ENCODE measurements at places on chromosomes 4 and X.
A peak's percentile ranks its signal among the peaks of the same experiment; 100 is the strongest.

GRCh38 chr4:116070283-116070682, 956.9 kb upstream of the NDST4 start:
- no peak for DNase-seq

GRCh38 chr4:153639833-153640802, 44.0 kb upstream of the TLR2 start:
- DNase-seq: no peak

DNA sequence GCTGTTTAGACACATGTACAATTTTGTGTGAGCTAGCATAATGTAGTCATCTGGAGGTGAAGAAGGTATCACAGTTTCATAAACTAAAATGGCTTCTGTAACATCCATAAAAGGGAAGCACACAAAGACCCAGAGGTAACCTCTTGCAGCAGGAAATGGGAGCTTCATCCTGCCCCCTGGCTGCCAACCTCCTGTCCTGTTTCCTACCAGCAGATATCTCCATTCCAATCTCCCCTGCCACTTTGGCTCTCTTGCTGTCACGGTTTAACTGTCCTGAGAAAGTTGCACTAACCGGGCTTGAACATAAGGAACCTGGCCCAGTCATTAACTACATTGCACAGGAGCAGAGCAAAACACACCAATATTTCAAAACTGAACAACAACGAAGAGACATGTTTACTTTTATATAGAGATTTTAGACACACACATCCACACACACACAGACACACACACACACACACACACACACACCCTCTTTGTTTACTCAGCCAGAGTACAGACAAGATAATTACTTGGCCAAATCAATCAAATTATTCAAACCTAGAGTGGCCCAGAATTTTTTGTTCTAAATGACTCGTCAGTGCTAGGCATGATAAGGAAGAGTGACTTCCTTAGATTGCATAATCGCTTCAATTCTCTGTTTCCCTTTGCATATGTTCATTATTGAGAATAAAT, 24.2 kb downstream of the MID2 start:
- DNase-seq: peak; percentile 14

DNA sequence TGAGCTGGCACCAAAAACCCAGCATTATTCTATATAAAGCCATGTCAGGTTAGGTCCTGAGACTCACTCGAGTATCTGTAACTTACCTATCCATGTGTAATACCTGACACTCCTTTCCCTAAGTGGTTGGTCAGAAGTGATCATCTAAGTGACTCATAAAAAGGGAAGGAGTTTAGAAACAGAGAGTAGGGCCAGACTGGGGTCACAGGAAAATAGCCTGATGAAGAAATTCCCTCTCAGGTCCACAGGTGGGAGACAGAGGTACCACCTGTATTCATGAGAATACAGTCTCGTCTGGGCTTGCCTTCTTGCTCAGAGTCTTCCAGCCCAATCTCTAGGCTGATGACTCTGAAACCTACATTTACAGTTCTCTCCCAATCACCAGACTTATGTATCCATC, 161.8 kb upstream of the MAP3K15 start:
- no peak for DNase-seq

- DNase-seq: peak; percentile 100
These were observed at the start of gene ASMTL for GRCh38 chrX:1452516-1453394. ASMTL (minus strand) TSS chrX:1452909; CDS start chrX:1452840, 69 bp downstream.

DNA sequence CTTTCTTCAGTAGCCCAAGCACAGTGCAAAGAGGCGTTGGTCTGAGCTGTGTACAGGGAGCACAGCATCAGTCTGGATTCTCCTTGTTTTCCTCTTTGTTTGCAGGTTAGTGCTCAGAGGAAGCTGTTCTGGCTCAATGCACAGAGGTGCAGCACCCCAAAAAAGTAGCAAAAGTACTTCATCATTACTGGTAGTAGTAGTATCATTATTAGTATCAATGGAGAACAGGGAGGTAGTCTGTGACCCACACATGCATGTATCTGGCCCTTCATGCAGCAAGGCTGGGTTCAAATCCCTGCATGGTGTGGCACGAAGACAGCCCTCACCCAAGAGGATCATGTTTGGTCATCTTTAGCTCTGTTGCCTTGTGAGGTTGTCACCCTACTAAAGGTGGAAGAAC, 68.7 kb downstream of the CXXC4 start:
- DNase-seq: no peak

- no peak for DNase-seq
These were observed 799.5 kb downstream of the RPA4 start for GRCh38 chrX:97682991-97683840.

GRCh38 chr4:107115185-107115847, 79.2 kb upstream of the DKK2 start:
- DNase-seq: no peak

GRCh38 chrX:132612821-132613564, 124.2 kb upstream of the MBNL3 start:
- peak; percentile 39 for DNase-seq

DNA sequence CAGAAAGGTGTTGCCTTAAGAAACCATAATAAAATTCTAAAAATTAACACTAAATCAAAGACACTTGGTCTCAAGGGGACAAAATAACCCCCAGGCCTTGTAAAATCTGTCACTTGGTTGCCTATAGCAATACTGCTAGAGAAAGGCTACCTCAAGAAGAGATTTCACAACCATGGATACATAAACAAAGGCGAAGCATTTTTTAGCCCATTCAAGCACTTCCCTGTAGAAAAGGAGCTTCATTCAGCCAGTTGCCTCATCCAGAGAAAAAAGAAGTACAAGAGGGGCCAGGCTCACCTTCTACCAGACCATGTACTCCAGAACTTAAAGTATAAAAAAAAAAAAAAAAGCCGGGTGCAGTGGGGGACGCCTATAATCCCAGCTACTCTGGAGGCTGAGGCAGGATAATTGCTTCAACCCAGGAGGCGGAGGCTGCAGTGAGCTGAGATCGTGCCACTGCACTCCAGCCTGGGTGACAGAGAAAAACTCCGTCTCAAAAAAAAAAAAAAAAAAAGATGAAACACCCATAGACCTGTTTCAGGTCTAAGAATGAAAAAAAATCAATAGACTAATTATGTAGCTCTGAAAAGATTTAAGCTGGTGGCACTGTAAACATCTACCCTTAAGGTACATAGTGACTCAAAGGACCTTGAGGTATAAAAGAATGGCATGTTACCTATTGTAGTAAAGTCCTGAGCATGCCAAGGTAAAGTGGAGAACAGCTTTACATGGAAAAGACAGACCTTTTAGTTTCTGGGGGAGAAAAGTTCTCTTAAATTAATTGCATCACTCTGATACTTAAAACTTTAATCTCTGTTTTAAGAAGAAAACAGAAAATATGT, 18.0 kb downstream of the RUFY3 start:
- no peak for DNase-seq

- DNase-seq: no peak
These were observed 309.5 kb upstream of the CPXCR1 start for GRCh38 chrX:88437563-88437962.

DNA sequence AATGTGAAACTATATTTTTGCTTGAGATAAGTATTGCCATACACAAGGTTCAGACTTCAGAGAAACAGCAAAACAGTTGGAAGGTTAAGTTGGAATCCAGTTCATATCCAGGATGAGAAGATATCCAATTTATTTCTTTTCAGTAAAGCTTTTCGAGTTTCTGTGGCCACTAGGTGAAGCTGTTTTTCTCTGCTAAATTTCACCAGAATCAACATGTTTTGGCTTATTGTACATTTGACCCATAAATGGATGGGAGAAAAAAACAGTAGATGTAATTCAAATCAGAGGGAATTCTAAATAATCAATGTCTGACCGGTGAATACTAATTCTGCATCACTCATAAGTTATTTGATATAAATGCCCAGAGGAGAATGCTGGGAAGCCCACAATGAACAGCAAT, 9.1 kb upstream of the METTL14 start:
- DNase-seq: no peak

- peak; percentile 21 for DNase-seq
These were observed 49.8 kb downstream of the TBCK start for GRCh38 chr4:106266201-106266600.

- DNase-seq: no peak
These were observed 42.2 kb upstream of the CXCL8 start for GRCh38 chr4:73698217-73698616.

DNA sequence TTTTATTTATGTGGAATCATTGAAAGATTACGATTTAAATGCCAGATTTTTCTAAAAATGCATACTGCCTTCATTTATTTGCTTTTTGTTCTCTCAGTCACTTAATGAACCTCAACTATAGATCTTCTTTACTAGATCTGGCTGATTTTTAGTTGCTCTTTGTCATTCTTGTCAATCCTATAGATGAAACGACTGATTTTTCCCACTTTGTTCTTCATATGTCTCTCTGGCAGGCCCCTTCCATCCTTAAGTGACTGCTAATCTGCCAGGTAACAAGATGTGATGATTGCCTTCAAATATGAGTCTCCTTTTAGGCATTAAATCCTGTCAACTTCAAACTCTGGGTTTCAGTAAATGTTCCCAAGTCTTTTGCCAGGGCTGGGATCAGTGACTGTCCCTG, 61.0 kb downstream of the ALG13 start:
- no peak for DNase-seq

- no peak for DNase-seq
These were observed 6.5 kb upstream of the ARHGAP6 start for GRCh38 chrX:11672213-11672612.

DNA sequence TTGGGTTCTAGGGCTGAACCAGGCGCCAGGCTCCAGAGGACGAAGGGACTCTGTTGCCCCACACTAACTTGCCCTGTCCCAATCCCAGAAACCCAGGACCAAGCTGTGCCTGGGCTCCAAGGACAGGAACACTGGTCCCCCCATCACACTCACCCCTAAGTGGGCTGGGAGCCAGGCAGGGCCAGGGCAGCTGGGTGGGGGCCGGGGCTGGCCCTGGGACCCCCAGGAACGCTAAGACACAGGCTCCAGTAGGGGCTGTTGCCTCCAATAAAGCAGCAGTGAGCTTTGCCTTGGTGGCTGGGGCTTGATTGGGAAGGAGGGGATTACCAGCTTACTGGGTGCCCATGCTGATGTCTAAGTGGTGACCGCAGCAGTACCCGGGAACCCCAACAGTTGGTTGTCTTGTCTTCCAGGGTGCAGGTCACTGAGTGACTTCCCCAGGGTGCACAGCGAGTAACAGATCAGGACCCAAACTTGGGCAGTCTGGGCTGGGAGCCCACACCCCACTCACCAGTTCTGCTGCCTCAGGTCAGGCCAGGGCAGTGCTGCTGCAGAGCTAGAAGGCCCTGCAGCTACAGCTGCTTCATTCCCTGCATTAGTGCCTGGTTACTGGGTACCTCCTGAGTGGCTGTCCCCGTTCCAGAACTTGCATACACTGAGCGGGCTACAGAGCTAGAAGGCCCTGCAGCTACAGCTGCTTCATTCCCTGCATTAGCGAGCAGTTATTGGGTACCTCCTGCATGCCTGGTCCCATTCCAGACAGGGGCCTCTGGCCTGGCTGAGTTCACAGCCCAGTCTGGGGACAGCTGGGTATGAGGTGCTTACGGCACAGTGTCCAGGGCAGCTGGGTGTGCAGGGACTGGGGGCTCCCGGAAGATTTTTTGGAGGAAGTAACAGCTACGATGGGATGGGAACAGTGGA, 9.4 kb upstream of the ADD1 start:
- DNase-seq: no peak

DNA sequence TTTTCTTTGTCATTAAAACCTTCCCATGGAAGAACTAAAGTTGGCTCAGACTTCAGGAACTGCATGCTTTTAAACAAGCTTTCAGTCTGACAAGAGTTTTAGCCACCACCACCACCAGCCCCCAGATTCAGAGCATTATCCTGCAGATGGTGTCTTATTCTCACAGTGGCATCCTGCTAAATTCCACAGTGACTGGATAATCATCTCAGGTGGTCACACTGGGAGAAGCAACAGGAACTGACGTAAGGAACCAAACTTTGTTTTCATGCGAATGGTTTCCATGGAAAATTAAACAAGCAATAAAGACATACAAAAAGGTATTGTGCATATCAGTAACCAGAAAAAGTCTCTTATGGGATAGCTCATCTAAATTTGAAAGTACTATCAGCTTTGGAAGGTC, 370.7 kb downstream of the FBXW7 start:
- no peak for DNase-seq

DNA sequence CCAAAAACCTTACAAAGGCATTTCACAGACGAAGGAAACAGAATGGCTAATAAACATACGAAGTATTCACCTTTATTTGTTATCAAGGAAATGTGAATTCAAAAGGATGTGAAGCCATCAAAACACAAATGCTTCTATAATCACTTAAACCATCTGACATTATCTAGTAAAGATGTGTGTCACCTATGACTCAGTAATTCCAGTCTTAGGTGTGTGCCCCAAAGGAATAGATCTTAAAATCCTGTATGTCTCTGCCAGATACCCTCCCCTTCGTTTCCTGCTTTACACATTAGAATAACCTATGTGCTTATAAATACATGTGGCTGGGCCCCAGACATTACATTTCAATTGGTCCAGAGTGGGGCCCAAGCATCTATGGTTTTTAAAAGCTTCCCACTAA, 41.8 kb upstream of the CEP135 start:
- DNase-seq: peak; percentile 29

DNA sequence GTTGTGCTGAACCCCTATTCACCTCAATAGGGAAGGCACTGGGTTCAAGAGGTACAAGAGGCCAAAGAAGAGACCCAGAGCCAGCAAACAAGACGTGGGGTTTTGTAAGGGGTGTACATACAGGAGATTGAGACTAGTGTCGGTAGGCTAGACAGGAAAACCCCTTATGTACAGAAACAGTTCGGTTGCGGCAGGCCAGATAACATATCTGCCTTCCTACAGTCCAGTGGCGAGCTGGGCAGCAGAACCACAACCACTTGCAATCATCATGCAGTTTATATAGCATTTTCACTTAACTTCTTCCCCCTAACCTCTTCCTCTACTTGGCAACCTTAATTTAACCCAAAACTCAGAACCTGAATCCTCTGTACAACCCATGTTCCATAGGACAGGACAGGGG, 422.2 kb downstream of the PDHA2 start:
- DNase-seq: no peak

DNA sequence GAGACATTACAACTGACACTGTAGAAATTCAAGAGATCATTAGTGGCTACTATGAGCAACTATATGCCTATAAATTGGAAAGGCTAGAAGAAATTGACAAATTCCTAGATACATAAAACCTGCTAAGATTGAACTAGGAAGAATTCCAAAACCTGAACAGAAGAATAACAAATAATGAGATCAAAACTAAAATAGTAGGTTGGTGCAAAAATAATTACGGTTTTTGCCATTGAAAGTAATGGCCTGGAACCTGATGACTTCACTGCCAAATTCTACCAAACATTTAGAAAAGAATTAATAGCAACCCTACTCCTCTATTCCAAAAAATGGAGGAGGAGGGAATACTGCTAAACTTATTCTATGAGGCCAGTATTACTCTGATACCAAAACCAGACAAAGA, 824.9 kb downstream of the KLHL13 start:
- DNase-seq: no peak

- no peak for DNase-seq
These were observed 166.4 kb downstream of the PARM1 start for GRCh38 chr4:75099321-75099720.

GRCh38 chr4:76659103-76659490, 224.1 kb downstream of the SHROOM3 start:
- no peak for DNase-seq

GRCh38 chr4:16240300-16240699, 14.0 kb upstream of the TAPT1 start:
- DNase-seq: no peak
